ENCODE measurements at places on chromosomes 1 and 21.

- no peak for DNase-seq
Measured at GRCh38 chr1:46622344-46622743, 5.7 kb upstream of the MOB3C start.

GRCh38 chr1:81802707-81803430 is 2.1 kb downstream of the ADGRL2 start:
- DNase-seq = no peak

DNA sequence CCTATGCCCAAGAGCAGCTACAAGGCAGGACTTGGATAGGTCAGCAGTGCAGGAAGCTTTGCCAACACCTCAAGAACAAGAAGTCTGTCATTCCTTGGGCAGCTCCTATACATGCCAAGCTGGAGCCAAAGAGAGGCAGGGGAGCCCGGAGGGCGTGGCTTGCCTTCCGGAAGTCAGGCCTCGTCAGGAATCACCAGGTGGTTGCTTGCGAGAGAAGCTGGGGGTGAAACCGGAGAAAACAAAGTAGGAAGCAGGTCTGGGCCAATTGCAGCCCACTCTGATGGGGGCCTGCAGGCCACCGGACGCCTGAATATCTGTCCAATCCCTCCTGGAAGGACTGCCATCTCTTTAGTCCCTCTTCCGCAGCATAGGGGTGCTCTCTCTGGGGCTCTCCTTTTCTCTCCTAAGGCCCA is 794 bp upstream of the FAM76A start:
- no peak for DNase-seq

DNA sequence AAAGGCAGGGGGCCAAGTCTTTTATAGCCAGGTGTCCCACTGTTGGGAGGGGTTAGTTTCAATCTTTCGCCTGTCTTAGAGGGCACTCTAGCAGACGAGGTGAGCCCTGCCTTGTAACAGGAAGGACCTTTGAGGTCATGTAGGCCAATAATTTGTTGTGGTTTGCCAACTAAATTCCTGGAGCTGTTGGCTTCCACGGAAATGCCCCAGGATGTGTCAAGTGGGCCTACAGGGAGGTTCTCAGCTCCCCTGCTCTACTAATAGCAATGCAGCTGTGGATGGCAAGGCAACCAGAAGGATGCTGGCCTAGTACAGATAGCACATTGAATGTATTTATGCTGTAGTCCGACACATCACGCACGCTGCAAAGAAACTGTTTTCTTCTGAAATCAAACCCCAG is 22.3 kb upstream of the CASQ2 start:
- DNase-seq = no peak
